ENCODE measurements at places on chromosomes 4 and X.

DNA sequence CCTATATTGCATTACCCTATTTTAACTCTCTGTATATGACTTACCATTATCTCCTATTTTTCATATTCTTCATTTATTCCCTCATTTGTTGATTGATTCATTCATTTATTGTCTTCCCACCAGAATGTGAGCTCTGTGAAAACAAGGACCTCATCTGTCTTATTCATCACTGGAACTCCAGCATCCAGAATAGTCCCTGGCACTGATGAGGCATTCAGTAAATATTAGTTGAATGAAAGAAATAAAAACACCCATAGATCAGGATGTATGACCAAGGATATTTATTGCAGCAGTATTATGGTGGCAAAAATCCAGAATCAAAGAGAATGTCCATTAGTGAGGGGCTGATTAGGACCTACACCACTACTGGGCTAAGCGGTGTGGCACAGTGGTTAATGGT lies 164.9 kb downstream of the SPRY1 start:
- DNase-seq, result no peak
- peaks cover 50% of the 10 kb centered on the region for H3K4me1 ChIP-seq
- no peak overlapping the region for H3K4me3 ChIP-seq
- peak overlapping the region; percentile 6 for H3K27ac ChIP-seq
- H3K27me3 ChIP-seq, result no peaks in the 10 kb centered on the region
- H3K36me3 ChIP-seq, result peaks cover 5% of the 10 kb centered on the region

- H3K27ac ChIP-seq, result no peak overlapping the region
- no peak overlapping the region for H3K4me3 ChIP-seq
- no peak for DNase-seq
- H3K27me3 ChIP-seq, result no peaks in the 10 kb centered on the region
- H3K36me3 ChIP-seq, result no peaks in the 10 kb centered on the region
- peaks cover under 1% of the 10 kb centered on the region for H3K4me1 ChIP-seq
These were observed 281.4 kb downstream of the LDB2 start for GRCh38 chr4:16617011-16617410.

- H3K27me3 ChIP-seq, result no peaks in the 10 kb centered on the region
- H3K4me3 ChIP-seq, result no peak overlapping the region
- DNase-seq, result no peak
These were observed 53.2 kb downstream of the HADH start for GRCh38 chr4:108042927-108043326.

- peaks cover 26% of the 10 kb centered on the region for H3K4me1 ChIP-seq
- no peaks in the 10 kb centered on the region for H3K27me3 ChIP-seq
- H3K36me3 ChIP-seq, result no peaks in the 10 kb centered on the region
- DNase-seq, result no peak
- H3K27ac ChIP-seq, result peak overlapping the region; percentile 74
These were observed 16.8 kb upstream of the NFXL1 start for GRCh38 chr4:47930971-47931804.

GRCh38 chr4:142331646-142332045 lies 514.5 kb downstream of the INPP4B start:
- H3K4me1 ChIP-seq, result peaks cover 32% of the 10 kb centered on the region
- DNase-seq, result no peak
- H3K27me3 ChIP-seq, result no peaks in the 10 kb centered on the region
- H3K4me3 ChIP-seq, result no peak overlapping the region
- H3K27ac ChIP-seq, result no peak overlapping the region
- peaks cover 5% of the 10 kb centered on the region for H3K36me3 ChIP-seq

- no peak overlapping the region for H3K27ac ChIP-seq
- DNase-seq, result no peak
- H3K36me3 ChIP-seq, result peaks cover 1% of the 10 kb centered on the region
- H3K4me3 ChIP-seq, result no peak overlapping the region
These were observed 51.4 kb downstream of the FHL1 start for GRCh38 chrX:136198678-136199243.

GRCh38 chrX:73930300-73930699 lies 367.3 kb downstream of the CHIC1 start:
- H3K4me3 ChIP-seq, result no peak overlapping the region
- H3K27ac ChIP-seq, result no peak overlapping the region
- peaks cover 1% of the 10 kb centered on the region for H3K36me3 ChIP-seq
- no peaks in the 10 kb centered on the region for H3K27me3 ChIP-seq

GRCh38 chr4:73505567-73505966 lies 24.0 kb downstream of the AFM start:
- H3K27ac ChIP-seq, result no peak overlapping the region
